ENCODE measurements at places on chromosomes 7 and 10. TPM values are rescaled to one million over a fixed set of nuclear protein-coding genes. Genes with fewer than 3 reads are reported as not detected.

- H3K27me3 ChIP-seq: no peaks in the 10 kb centered on the region
- no peak for DNase-seq
- no peak overlapping the region for H3K27ac ChIP-seq
- no peaks in the 10 kb centered on the region for H3K36me3 ChIP-seq
These were observed 379.1 kb downstream of the ADRA2A start for GRCh38 chr10:111455776-111456426.

GRCh38 chr7:3277604-3278572 lies 23.2 kb upstream of the SDK1 start:
- H3K27me3 ChIP-seq: no peaks in the 10 kb centered on the region
- DNase-seq: no peak
- H3K27ac ChIP-seq: no peak overlapping the region
- no peaks in the 10 kb centered on the region for H3K36me3 ChIP-seq
- H3K4me1 ChIP-seq: peaks cover 7% of the 10 kb centered on the region

- H3K36me3 ChIP-seq: no peaks in the 10 kb centered on the region
- no peak overlapping the region for H3K4me3 ChIP-seq
- no peaks in the 10 kb centered on the region for H3K27me3 ChIP-seq
- no peak overlapping the region for H3K27ac ChIP-seq
- H3K4me1 ChIP-seq: no peaks in the 10 kb centered on the region
These were observed 546.9 kb upstream of the GALNT17 start for GRCh38 chr7:70585071-70585470.

DNA sequence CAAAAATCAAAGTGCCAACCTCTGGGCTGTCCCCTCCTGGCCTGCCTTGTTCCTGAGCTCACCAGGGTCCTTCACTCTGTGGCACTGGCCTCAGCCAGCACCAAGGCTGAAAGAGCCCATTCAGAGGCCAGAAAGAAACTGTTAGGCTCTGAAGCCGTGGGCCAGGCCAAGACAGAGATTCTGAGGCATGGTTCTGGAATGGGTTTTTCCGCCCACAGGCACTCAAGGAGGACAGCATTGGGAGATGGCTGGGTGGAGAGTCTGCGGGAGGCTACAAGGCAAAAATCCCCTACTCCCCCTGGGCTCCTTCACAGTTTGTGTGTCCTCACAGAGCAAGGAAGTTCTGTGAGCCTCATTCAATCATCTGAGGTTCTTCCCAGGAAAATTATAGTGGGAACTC lies 31.7 kb downstream of the GRIFIN start:
- H3K4me3 ChIP-seq: no peak overlapping the region
- no peaks in the 10 kb centered on the region for H3K36me3 ChIP-seq
- H3K27ac ChIP-seq: no peak overlapping the region
- no peaks in the 10 kb centered on the region for H3K27me3 ChIP-seq
- peaks cover 4% of the 10 kb centered on the region for H3K4me1 ChIP-seq

DNA sequence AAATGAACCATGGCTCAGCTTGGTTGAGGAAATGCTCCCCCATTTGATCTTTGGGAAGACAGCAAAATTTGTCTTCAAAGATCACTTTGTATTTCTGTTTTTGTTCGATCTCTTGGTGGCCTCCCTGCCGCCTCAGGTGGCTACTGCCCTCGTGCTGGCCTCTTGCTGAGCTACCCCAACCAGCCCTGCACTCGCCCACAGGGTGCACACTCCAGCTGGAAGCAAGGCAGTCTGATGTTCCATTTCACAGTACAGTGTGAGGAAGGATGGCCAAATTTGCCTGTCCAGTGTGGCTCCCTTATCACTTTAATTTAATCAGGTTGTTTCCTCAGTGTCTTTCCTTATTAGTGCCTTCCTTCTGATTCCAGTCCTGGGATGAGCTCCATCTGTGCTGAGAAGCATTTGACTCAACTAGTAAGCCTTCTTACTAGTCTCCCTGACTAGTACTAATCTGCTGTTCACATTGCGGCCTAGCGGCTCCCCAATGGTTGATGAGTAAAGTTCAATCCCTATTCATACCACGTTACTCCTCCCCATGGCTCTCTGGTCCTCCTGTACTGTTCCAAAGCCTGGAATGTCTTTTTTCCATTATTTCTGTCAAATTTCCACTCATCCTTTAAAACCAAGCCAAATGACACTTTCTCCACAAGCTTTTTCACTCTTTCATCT lies 8.2 kb downstream of the MYOF start:
- H3K36me3 ChIP-seq: no peaks in the 10 kb centered on the region
- H3K27me3 ChIP-seq: no peaks in the 10 kb centered on the region
- H3K27ac ChIP-seq: peak overlapping the region; percentile 100
- DNase-seq: no peak
- H3K4me3 ChIP-seq: no peak overlapping the region

GRCh38 chr10:4766454-4766853 lies 59.6 kb upstream of the AKR1E2 start:
- no peak overlapping the region for H3K4me3 ChIP-seq
- no peaks in the 10 kb centered on the region for H3K36me3 ChIP-seq
- H3K27me3 ChIP-seq: no peaks in the 10 kb centered on the region
- H3K4me1 ChIP-seq: peaks cover 22% of the 10 kb centered on the region

DNA sequence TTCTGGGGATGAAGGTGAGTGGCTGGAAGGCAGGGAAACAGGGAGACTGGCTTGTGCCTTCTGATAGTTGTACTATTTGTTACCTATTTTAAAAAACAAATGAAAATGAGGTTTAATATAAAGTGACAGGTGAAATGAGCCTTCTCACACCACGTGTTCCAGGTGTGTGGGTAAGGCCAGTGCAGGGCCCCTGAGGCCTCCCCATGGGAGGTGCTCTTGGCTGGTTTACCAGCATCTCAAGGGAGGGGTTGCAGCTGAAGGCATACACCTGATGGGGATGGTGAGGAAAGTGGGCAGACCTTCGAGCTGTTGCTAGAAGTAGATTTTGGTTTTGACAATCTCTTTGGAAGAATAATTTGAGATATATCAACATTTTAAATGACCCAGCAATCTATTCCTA lies 103.6 kb downstream of the ARHGAP22 start:
- no peak overlapping the region for H3K4me3 ChIP-seq
- H3K27me3 ChIP-seq: no peaks in the 10 kb centered on the region
- H3K36me3 ChIP-seq: no peaks in the 10 kb centered on the region
- no peak overlapping the region for H3K27ac ChIP-seq
- DNase-seq: no peak
- H3K4me1 ChIP-seq: no peaks in the 10 kb centered on the region

GRCh38 chr10:15211464-15211979 lies 43.0 kb upstream of the NMT2 start:
- no peaks in the 10 kb centered on the region for H3K27me3 ChIP-seq
- no peak overlapping the region for H3K4me3 ChIP-seq
- DNase-seq: no peak
- H3K4me1 ChIP-seq: no peaks in the 10 kb centered on the region
- no peak overlapping the region for H3K27ac ChIP-seq

DNA sequence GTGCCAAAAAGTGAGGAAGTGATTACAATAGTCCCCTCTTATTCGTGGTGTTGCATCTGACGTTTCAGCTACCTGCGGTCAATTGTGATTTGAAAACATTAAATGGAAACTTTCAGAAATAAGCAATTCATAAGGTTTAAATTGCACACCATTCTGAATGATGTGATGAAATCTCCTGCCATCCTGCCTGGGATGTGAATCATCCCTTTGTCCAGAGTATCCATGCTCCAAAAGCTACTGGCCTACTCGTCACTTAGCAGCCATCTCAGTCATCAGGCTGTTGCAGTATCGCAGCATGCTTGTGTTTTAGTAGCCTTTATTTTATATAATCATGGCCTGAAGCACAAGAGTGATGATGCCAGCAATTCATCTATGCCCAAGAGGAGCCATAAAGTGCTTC lies 97.7 kb upstream of the CDCA7L start:
- no peak for DNase-seq
- no peak overlapping the region for H3K27ac ChIP-seq
- peaks cover 3% of the 10 kb centered on the region for H3K27me3 ChIP-seq
- H3K4me1 ChIP-seq: no peaks in the 10 kb centered on the region
- H3K4me3 ChIP-seq: no peak overlapping the region
- no peaks in the 10 kb centered on the region for H3K36me3 ChIP-seq

- no peak for DNase-seq
- no peaks in the 10 kb centered on the region for H3K36me3 ChIP-seq
- H3K27me3 ChIP-seq: no peaks in the 10 kb centered on the region
- H3K4me3 ChIP-seq: no peak overlapping the region
- no peaks in the 10 kb centered on the region for H3K4me1 ChIP-seq
These were observed 66.9 kb downstream of the MLLT10 start for GRCh38 chr10:21600804-21601433.

GRCh38 chr10:59601985-59602384 lies 107.7 kb downstream of the SLC16A9 start:
- H3K4me3 ChIP-seq: no peak overlapping the region
- H3K4me1 ChIP-seq: no peaks in the 10 kb centered on the region
- no peak overlapping the region for H3K27ac ChIP-seq
- no peak for DNase-seq
- H3K36me3 ChIP-seq: no peaks in the 10 kb centered on the region

DNA sequence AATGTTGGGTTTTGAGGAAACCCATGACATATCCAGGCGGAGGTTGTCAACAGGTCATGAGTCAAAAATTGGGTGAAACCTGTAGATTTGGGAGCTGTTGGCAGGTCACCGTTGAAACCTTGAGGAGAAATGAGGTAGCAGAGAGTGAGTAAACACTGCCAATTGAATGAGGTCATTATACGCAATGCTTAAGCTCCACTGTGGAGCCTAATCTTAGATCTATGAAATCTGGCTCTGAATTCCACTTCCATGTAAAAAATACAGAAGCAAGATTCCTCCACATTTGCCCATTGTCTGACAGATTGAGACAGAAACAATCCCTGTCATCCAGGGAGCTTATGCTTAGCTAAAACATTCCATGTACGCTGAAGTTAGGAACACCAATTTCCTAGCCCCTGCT lies 76.0 kb upstream of the IL6 start:
- no peak overlapping the region for H3K27ac ChIP-seq
- H3K27me3 ChIP-seq: no peaks in the 10 kb centered on the region
- no peak for DNase-seq
- no peaks in the 10 kb centered on the region for H3K4me1 ChIP-seq
- no peaks in the 10 kb centered on the region for H3K36me3 ChIP-seq
- no peak overlapping the region for H3K4me3 ChIP-seq

DNA sequence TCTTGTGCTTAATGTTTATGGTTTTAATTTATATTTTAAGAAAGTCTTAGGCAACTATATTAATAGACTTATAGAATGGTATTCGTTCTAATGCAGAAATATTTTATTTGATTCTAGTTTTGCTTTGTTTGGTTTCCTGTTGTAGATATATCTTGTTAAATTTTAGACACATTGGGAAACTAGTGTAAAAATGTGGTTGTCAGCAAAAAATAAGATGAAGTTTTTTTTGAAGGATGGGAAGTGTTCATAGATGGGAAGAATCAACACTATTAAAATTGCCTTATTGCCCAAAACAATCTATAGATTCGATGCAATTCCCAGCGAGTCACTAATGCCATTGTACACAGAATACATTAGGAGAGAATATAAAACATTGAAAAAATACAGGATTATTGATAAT lies 278.9 kb downstream of the ZWINT start:
- no peaks in the 10 kb centered on the region for H3K36me3 ChIP-seq
- no peak overlapping the region for H3K27ac ChIP-seq
- DNase-seq: no peak
- H3K4me3 ChIP-seq: no peak overlapping the region

DNA sequence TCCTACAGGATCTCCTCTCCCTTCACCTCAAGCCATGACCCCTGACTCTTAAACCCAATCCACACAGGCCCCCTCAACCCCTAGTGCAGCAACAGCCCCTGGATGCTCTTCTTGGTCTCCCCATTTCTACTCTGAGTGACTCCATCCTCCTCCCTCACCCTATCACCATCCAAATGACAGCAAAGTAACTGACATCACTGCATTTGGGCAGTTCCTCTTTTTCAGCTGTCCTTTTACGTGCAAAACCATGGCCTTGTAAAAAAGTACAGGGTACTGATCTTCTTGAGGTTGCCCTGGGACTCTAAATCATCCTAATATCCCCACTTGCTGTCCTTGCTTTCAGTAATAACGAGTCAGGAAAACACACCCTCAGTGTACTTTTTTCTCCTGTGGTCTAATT lies 454.9 kb downstream of the ADRA2A start:
- no peaks in the 10 kb centered on the region for H3K4me1 ChIP-seq
- H3K27me3 ChIP-seq: no peaks in the 10 kb centered on the region
- no peak overlapping the region for H3K4me3 ChIP-seq
- no peak for DNase-seq
- H3K36me3 ChIP-seq: no peaks in the 10 kb centered on the region

- no peaks in the 10 kb centered on the region for H3K4me1 ChIP-seq
- no peaks in the 10 kb centered on the region for H3K36me3 ChIP-seq
- peaks cover 3% of the 10 kb centered on the region for H3K27me3 ChIP-seq
- H3K4me3 ChIP-seq: no peak overlapping the region
- no peak overlapping the region for H3K27ac ChIP-seq
These were observed 161.9 kb downstream of the SH2D4B start for GRCh38 chr10:80699602-80700039.

GRCh38 chr7:78427209-78427608 lies 628.6 kb downstream of the PHTF2 start:
- no peaks in the 10 kb centered on the region for H3K4me1 ChIP-seq
- H3K27ac ChIP-seq: no peak overlapping the region
- DNase-seq: no peak
- H3K4me3 ChIP-seq: no peak overlapping the region
- no peaks in the 10 kb centered on the region for H3K27me3 ChIP-seq

DNA sequence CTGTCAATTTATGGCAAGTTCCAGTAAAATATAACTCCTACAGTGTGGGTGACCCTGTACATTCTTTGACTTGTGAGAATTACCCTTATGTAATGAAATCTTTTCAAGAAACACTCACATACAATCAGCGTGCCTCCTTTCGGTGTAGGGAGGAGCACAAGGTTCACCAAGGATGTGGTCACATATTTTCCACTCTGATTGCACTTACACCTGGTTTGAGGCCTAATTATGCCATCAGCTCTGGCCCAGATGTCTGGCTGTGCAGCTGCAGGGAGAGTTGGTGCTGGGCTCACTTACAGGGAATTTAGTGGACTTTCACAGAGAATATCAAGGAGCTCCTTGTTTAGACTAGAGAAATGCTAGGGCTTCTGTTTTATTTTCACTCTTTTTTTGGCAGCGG lies 146.0 kb upstream of the STEAP4 start:
- H3K4me1 ChIP-seq: no peaks in the 10 kb centered on the region
- H3K4me3 ChIP-seq: no peak overlapping the region
- no peak for DNase-seq
- no peaks in the 10 kb centered on the region for H3K36me3 ChIP-seq
- H3K27me3 ChIP-seq: no peaks in the 10 kb centered on the region
- no peak overlapping the region for H3K27ac ChIP-seq

DNA sequence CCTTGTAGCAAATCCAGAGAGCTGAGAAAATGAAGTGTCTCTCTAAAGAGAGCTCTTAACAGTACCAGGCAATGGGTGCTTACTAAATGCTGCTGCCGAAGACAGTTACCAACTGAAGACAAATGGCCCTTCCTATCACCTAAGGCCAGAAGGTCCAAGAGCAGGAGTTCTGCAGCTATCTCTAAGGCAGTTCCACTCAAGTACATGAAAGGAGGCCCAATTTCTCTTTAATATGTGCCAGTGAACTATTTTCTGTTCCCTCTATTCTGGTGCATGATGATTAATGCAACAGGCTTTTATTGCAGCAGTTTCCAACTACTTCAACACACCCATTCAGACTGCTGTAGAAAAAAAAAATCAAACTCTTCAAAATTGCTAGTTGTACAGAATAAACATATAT lies 122.5 kb downstream of the SLC25A13 start:
- H3K27me3 ChIP-seq: no peaks in the 10 kb centered on the region
- no peaks in the 10 kb centered on the region for H3K4me1 ChIP-seq
- H3K4me3 ChIP-seq: no peak overlapping the region
- H3K27ac ChIP-seq: no peak overlapping the region

IL2RA gene
- total RNA-seq: 0.33 TPM

MAGI2 gene
- total RNA-seq: 5.4 TPM

KAZALD1 gene
- total RNA-seq: 21.2 TPM

CPA4 gene
- total RNA-seq: 3.1 TPM

SLC16A9 gene
- 0.13 TPM for total RNA-seq

CFAP70 gene
- 0.10 TPM for total RNA-seq

PWWP2B gene
- 51.6 TPM for total RNA-seq

MLLT10 gene
- 33.4 TPM for total RNA-seq

Measured in Panc1 (cell line).